ENCODE measurements at places on chromosomes 16 and 17. TPM values are rescaled to one million over a fixed set of nuclear protein-coding genes. Genes with fewer than 3 reads are reported as not detected.

The TBX2 gene
- total RNA-seq: 13.6 TPM

The FZD2 gene
- total RNA-seq: 1.7 TPM

The ITGB3 gene
- total RNA-seq: 38.2 TPM

The GALR2 gene
- total RNA-seq: not detected

The ORC6 gene
- 10.0 TPM for total RNA-seq

The PLD6 gene
- 3.7 TPM for total RNA-seq

The STUB1 gene
- total RNA-seq: 89.9 TPM

The MMP15 gene
- 21.8 TPM for total RNA-seq

The SDK2 gene
- 9.2 TPM for total RNA-seq

The CD300LB gene
- total RNA-seq: 2.0 TPM

The ZP2 gene
- not detected for total RNA-seq

The GAS2L2 gene
- total RNA-seq: not detected

The DVL2 gene
- 41.8 TPM for total RNA-seq

The ARHGAP44 gene
- 2.1 TPM for total RNA-seq

The CLEC18A gene
- total RNA-seq: 1.3 TPM

The CHST4 gene
- total RNA-seq: not detected

The MAPT gene
- 0.66 TPM for total RNA-seq

The HOXB6 gene
- 4.5 TPM for total RNA-seq

The SDR42E1 gene
- 3.5 TPM for total RNA-seq

The SLX1B gene
- total RNA-seq: 59.7 TPM

The CCDC47 gene
- 74.0 TPM for total RNA-seq

The CACNG4 gene
- not detected for total RNA-seq

The TBC1D3G gene
- not detected for total RNA-seq

The CCL17 gene
- total RNA-seq: not detected

The AGRP gene
- not detected for total RNA-seq

The MYH3 gene
- 3.1 TPM for total RNA-seq

The RASL10B gene
- total RNA-seq: 0.13 TPM

The KCNG4 gene
- total RNA-seq: not detected

The ZNF48 gene
- total RNA-seq: 10.4 TPM

The PRSS8 gene
- not detected for total RNA-seq

The CDH1 gene
- 11.1 TPM for total RNA-seq

The CCL18 gene
- 11.0 TPM for total RNA-seq

The IRX3 gene
- not detected for total RNA-seq

The TAT gene
- not detected for total RNA-seq

The KRT9 gene
- not detected for total RNA-seq

The CEP131 gene
- total RNA-seq: 14.6 TPM

The KRT10 gene
- 39.0 TPM for total RNA-seq

The EFCAB13 gene
- total RNA-seq: 18.6 TPM

The HOXB4 gene
- 3.6 TPM for total RNA-seq

The CDRT4 gene
- total RNA-seq: 18.7 TPM

The BRIP1 gene
- total RNA-seq: 1.4 TPM

The OTOA gene
- total RNA-seq: 2.6 TPM

Data from spleen (tissue), 13 donors.